ENCODE measurements at places on chromosomes 3 and 15. TPM values are rescaled to one million over a fixed set of nuclear protein-coding genes. Genes with fewer than 3 reads are reported as not detected.

The CLRN1 gene
- not detected for total RNA-seq

The CAMK2N2 gene
- 0.29 TPM for total RNA-seq

The LSMEM2 gene
- not detected for total RNA-seq

The C15orf39 gene
- total RNA-seq, result 72.1 TPM

The RTP3 gene
- total RNA-seq, result not detected

The GP5 gene
- total RNA-seq, result 0.22 TPM

The CHMP2B gene
- 25.0 TPM for total RNA-seq

DNA sequence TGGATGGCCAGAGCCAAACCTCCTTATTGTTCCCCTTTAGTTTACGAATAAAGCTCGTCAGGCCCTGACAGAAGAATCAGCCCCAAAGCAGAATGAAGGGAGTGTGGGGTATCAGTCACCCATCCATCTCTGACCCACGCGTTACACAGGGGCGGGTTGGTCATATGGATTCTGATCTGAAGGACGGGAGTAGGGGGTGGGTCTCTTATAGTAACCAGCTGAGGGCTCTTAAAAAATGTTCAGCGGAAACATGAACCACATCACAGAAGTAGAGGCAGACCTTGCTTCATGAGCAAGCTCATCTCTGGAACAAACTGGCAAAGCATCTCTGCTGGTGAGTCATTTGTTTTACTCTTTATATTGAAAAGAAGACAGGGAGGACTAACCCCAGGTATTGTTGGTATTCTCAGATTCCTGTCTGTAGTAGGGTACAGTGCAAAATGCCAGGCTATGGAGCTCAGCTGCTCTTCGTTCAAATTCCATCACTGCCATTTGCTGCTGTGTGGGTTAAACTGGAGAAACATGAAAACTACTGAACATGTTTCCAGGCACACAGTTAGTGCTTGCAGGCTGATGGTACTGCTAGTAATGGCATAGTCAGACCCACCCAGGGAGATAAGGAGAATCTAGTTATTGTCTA, at the start of gene CXCR6:
TSS of gene CXCR6 (plus strand) at position 258 of the 640 bp plus-strand sequence. CDS start 3,018 bp downstream, outside the sequence.
- no peak within 1 kb of the TSS for H3K4me3 ChIP-seq
- DNase-seq, result no peak
- peaks cover 33% of the 10 kb centered on the region for H3K36me3 ChIP-seq
- H3K27me3 ChIP-seq, result no peaks in the 10 kb centered on the region
- H3K4me1 ChIP-seq, result peaks cover 5% of the 10 kb centered on the region

DNA sequence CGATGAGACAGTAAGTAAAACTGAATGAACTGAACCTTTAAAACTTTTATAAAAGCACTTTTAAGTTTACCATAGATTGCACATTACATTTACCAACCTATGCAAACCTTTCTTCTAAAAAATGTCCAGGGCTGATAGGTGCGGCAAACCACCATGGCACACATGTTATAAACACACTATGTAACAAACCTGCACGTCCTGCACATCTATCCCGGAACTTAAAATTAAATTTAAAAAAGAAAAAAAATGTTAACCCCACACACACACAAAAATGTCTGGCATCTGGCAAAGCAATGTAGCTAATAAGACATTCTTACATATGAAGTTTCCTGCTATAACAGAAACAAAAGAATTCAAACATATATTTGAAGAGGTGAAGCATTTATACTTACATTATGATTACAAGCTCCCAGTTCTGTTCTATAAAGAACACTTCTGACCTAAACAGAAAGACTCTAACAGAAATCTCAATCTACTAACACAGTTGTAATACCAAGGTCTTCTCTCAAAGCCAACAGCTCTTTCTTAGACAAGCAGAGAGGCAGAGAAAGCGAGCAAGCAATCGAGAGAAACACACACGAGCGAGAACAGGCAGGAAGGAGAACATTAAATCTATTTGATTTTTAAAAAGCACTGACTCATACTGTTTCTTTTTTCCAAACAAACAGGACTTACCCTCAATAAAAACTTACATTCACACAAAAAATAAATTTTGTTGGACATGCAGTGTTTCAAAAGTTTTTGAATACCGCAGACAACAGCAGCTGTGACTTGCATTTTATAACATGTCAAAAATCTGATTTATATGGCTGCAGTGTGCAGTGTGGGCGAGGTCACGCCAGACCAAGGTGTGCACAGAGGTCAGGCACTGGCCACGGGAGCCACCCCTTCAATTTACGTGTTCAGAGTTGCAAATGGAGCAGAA, at the start of gene NRG4:
TSS of gene NRG4 (minus strand) at position 798 of the 925 bp plus-strand sequence. CDS start 1,194 bp downstream, outside the sequence.
- no peaks in the 10 kb centered on the region for H3K4me1 ChIP-seq
- no peak for DNase-seq
- H3K36me3 ChIP-seq, result no peaks in the 10 kb centered on the region
- H3K27ac ChIP-seq, result no peak within 1 kb of the TSS

GRCh38 chr15:41861736-41862356, 23.2 kb downstream of the PLA2G4B start:
- no peak for DNase-seq
- H3K36me3 ChIP-seq, result no peaks in the 10 kb centered on the region
- H3K27me3 ChIP-seq, result no peaks in the 10 kb centered on the region

DNA sequence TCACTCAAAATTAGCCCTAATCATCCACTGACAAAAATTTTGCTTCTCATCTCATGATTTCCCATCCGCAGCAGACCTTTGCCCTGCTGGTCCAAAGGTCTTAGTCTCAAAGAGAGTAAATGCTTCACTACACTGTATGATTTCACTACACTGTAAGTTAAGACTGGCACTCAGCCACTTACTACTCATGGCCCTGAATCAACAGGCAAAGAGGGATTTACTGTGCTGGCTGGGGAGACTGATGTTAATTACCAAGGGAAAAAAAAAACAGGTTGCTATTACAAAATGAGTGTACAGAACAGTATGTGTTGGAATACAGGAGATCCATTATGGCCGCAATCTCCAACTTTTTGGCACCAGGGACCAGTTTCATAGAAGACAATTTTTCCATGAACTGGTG, 214.8 kb downstream of the ZMAT3 start:
- no peak overlapping the region for H3K4me3 ChIP-seq
- H3K36me3 ChIP-seq, result no peaks in the 10 kb centered on the region
- H3K4me1 ChIP-seq, result no peaks in the 10 kb centered on the region
- no peak overlapping the region for H3K27ac ChIP-seq
- no peak for DNase-seq

- peaks cover 33% of the 10 kb centered on the region for H3K27me3 ChIP-seq
- H3K4me3 ChIP-seq, result no peak overlapping the region
- H3K4me1 ChIP-seq, result peaks cover 5% of the 10 kb centered on the region
- H3K27ac ChIP-seq, result no peak overlapping the region
Observed at GRCh38 chr3:12005951-12006625, 1.9 kb downstream of the SYN2 start.

- no peaks in the 10 kb centered on the region for H3K4me1 ChIP-seq
- no peak overlapping the region for H3K4me3 ChIP-seq
- no peaks in the 10 kb centered on the region for H3K27me3 ChIP-seq
- no peak overlapping the region for H3K27ac ChIP-seq
- DNase-seq, result no peak
Observed at GRCh38 chr15:43524254-43524845, 6.9 kb downstream of the MAP1A start.

- no peaks in the 10 kb centered on the region for H3K27me3 ChIP-seq
- no peak overlapping the region for H3K4me3 ChIP-seq
- DNase-seq, result no peak
- H3K4me1 ChIP-seq, result peaks cover 36% of the 10 kb centered on the region
- H3K36me3 ChIP-seq, result no peaks in the 10 kb centered on the region
- H3K27ac ChIP-seq, result no peak overlapping the region
Observed at GRCh38 chr15:70480196-70480856, 283.0 kb downstream of the UACA start.

DNA sequence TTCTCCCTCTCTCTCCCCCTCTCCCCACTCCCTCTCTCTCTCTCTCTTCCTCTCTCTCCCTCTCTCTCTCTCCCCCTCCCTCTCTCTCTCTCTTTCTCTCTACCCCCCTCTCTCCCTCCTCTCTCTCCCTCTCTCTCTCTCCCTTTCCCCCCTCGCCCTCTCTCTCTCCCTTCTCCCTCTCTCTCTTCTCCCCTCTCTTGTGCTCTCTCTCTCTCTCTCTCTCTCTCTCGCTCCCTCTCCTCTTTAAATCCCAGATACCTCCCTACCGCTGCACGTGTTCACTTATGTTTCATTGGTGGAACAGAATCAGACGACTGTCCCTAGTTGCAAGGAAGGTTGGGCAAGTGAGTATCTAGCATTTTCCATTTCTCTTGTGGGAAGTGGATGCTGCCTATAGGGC, 166.5 kb downstream of the EBLN2 start:
- H3K4me3 ChIP-seq, result no peak overlapping the region
- H3K27me3 ChIP-seq, result no peaks in the 10 kb centered on the region
- no peak overlapping the region for H3K27ac ChIP-seq

DNA sequence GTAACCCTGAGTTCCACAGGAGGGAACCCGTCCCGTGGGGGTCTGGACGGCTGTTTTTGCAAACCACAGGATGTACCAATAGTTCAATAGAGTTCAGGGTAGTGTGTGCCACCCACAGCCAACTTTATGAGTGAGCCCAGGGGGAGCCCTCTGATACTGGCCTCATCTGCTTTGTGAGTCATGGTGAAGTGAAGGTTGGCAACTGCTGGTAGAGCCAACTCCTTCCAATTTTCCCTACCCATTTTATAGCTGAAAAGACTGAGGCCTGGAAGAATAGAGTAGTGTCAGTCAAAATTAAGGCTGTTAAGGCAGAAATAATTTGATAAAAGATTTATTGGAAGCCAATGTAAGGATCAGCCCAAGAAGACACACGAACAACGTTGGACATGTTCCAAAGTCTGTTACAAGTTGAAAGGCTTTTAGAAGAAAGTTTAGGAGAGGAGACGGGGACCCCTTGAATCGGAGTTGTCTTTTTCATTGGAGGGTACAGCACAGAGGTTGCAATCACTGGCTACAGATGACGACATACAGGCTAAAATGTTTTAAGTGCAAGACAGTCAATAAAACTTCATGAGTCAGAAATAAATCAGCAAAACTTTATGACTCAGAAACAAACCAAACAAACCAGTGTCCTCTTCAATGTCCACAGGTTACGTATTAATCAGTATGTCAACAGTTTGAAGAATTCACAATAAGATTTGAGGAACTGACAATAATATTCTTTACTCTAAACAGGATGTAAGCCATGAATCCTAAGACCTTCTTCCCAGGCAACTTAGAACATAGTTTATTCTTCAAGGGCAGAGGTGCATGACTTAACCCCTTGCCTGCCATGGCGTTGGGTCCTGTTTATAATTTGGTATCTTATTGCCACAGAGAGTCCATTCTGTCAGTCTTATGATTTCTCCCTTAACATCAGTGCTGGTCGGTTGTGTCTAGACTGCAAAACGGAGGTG, 62.9 kb upstream of the NR2E3 start:
- H3K27me3 ChIP-seq, result peaks cover 6% of the 10 kb centered on the region
- no peak for DNase-seq
- H3K4me1 ChIP-seq, result no peaks in the 10 kb centered on the region
- H3K27ac ChIP-seq, result no peak overlapping the region
- H3K4me3 ChIP-seq, result no peak overlapping the region

GRCh38 chr15:74146277-74146800, 16.0 kb downstream of the ISLR2 start:
- H3K36me3 ChIP-seq, result no peaks in the 10 kb centered on the region
- H3K4me1 ChIP-seq, result no peaks in the 10 kb centered on the region
- DNase-seq, result no peak

DNA sequence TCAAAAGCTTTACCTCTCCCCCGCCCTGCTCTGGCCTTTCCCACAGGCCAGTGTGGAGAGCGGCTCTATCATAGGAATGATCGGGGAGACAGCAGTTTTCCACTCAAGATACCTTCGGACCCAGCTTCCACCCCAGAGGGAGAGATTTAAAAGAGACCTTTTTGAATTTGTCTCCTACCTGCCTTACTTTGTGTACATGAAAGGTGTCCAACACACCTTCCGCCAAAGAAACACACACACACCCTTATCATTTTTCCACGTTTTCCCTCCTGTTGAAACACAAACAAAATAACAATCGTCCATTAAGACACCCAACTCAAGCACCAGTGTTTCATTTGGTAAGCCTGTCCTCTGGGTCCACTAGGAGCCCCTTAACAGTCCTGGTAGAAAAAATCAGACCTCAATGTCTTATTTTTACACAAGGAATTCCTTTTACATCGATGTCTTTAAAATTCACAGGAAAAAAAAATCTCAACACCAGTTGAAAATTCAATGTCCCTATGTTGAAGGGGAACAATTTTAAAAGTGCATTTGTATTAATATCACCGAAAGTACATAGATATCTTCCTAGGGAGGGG, 4.0 kb downstream of the HES1 start:
- no peak overlapping the region for H3K4me3 ChIP-seq
- H3K4me1 ChIP-seq, result peaks cover 60% of the 10 kb centered on the region
- H3K27ac ChIP-seq, result no peak overlapping the region
- no peaks in the 10 kb centered on the region for H3K36me3 ChIP-seq
- DNase-seq, result peak; percentile 40

DNA sequence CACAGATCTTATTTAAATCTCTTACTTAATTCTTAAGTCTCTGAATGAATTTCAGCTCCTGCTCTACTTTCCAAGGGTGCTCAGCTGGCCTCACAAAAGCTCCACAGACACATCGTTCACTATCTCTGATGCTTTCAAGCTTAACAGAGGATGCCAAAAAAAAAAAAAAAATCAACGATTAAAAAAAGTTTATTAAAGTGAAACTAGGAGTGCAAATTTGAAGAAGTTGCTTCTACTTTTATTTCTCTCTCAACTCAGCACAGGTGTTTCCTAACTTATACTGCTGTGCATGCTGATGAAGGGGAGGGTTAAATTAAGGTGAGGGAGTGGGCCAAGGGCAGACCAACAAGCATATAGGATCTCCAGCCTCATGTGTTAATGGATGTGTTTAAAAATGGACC, 157.2 kb downstream of the TIGIT start:
- H3K4me3 ChIP-seq, result no peak overlapping the region
- no peaks in the 10 kb centered on the region for H3K27me3 ChIP-seq
- peaks cover 39% of the 10 kb centered on the region for H3K4me1 ChIP-seq
- no peaks in the 10 kb centered on the region for H3K36me3 ChIP-seq
- H3K27ac ChIP-seq, result peak overlapping the region; percentile 80

DNA sequence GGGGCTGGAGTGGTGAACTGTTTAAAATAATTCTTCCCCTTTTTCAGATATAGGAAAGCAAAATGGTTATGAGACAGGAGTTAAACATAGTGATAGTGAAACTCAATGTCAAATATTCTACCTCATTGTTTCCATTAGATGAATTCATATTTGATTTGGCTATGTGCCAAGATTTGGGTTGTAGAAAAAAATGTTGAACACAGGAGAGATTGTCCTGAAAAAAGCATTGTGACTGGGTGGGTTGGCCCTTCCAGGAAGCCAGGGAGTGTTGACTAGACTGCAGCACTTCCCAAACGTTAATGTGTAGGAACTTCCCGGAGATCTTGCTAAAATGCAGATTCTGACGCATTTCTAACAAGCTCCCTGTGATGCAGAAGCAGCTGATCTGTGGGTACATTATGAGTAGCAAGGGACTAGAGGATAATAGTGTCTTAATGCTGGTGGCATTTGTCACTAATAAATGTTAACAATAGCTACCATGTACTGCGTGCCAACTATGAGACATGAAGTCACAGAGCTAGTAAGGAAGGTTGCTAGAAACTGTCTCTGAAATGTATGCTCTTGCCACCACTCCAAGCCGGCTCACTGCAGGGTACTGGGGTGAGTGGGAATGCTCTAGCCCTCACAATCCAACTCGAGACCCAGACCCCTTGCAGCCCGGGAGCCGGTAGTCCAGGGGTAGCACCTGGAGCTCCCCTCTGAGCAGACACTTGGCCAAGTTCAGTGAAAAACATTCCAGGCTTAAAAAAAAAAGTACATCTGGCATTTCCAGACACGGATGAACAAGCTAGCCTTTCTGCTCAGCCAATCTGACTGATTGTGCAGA, 120.6 kb downstream of the CD47 start:
- DNase-seq, result no peak
- H3K4me3 ChIP-seq, result no peak overlapping the region
- no peaks in the 10 kb centered on the region for H3K36me3 ChIP-seq

Measured in B cell (primary cell).